NCI-H2171 treated with DMSO at 0.1 percent for 48 hours (cell line): ENCODE measurements at places on chromosomes 1 and 21.
A peak's percentile ranks its signal among the peaks of the same experiment; 100 is the strongest.

- peak; percentile 55 for DNase-seq
Measured at GRCh38 chr21:16842696-16843035, 670.2 kb upstream of the CXADR start.

GRCh38 chr1:173064011-173064410, 13.3 kb upstream of the TNFSF18 start:
- no peak for DNase-seq

DNA sequence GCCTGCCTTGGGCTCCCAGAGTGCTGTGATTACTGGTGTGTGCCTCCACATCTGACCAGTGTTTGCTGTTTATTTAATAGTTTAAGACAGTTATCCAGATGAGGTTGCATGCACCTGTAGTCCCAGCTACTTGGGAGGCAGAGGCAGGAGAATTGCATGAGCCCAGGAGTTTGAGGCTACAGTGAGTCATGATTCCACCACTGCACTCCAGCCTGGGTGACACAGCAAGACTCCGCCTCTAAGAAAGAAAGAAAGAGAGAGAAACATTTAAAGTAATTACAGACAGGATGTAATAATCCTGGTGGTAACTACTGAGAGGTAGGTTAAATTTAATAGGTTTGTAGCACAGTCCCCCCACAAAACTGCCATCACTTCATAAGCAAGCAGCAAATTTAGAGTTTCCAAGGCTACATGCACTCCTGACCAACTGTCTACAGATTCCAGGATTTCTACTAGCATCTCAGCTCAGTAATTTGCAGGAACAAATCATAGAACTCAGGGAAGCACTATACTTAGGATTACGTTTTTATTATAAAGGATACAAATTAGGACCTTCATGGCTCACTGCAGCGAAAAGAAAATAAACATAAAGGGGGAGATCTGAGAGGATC, 89.6 kb downstream of the PKN2 start:
- no peak for DNase-seq

DNA sequence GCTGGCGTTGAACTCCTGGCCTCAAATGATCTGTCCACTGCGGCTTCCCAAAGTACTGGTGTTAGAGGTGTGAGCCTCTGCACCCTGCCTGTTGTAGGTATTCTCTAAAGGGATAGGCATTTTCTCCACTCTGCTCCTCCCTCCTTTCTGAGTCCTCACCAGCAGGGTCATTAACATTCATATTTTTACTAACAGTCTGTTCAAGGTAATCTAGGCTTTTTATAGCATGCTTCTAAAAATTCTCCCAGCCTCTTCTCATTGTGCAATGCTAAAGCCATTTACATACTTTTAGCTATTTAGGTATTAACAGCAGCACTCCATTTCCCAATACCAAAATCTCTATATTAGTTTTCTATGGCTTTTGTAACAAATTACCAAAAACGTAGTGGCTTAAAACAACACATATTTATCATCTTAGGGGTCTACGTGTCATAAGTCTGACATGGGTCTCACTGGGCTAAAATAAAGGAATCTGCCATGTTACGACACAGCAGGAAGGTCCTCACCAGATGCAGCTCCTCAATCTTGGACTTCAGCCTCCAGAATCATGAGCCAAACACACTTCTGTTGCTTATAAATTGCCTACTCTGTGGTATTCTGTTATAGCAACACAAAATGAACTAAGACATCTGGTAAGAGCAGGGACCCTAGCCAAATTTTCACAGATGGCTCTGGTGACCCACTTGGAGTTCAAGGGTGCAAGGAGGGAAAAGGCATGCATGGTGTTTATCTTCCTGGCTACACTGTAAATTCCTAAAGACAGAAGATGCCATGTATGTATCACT, 2.9 kb upstream of the SLC2A7 start:
- no peak for DNase-seq

- DNase-seq = no peak
Measured at GRCh38 chr1:76807543-76808260, 59.6 kb upstream of the ST6GALNAC5 start.

DNA sequence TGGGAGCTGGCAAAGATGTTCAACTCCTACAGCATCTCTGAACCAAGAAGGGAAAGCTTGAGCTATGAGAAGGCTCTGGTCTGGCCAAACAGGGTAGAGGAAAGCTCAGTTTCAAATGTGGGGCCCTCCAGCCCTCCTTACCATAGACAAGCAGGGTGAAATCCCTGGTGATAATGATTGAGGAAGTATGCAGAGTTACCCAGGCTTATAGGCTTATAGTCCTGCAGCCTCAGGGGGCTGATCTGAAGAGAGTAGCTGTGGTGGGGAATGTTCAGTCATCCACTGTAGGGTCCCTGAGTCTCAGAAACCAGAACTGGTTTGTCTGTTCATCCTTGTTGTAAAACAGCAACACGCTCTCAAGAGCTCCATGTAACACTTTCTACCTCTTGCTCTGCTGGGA, 19.8 kb upstream of the LY9 start:
- no peak for DNase-seq

- no peak for DNase-seq
Measured at GRCh38 chr1:210418863-210419650, 90.4 kb downstream of the HHAT start.

GRCh38 chr1:71660411-71660810, 579.6 kb upstream of the ZRANB2 start:
- no peak for DNase-seq

DNA sequence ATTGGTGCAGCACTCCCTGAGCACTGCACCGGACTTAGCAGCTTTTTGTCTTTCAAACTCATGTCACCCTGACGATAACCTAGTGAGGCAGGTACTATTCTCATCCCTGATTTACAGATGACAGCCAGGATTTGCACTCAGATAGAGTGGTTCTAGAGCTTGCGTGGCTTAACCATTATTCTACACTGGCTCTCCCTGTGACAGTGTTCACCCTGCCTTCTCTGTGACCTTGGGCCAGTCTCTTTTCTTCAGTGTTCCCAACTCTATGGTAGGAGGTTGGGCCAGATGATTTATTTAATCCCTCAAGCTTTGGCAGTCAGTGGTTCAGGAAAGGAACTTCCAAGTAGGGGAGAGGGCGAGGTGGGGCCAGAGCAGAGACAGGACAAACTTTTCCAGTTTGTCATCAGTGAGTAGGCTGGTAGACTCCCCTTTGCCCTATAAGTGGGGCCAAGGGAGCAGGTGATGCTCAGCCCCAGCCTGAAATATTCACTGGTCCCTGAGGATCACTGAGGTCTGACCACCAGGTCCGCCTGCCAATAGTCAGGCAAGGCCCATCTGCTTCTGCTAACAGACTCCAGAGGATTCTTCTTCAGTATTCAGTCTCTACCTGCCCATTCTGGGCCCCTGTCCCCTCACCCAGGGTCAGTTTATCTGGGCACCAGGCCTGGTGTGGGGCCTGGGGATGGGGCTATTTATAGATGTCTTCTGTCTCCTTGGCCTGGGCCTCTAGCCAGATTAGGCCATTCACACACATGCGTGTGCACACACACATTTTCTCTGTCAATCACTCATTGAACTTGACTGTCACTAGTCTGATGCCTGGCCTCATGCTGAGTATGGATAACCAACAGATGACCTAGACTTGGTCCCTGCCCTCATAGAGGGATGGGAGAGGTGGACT, 8.8 kb upstream of the FABP3 start:
- DNase-seq = no peak

DNA sequence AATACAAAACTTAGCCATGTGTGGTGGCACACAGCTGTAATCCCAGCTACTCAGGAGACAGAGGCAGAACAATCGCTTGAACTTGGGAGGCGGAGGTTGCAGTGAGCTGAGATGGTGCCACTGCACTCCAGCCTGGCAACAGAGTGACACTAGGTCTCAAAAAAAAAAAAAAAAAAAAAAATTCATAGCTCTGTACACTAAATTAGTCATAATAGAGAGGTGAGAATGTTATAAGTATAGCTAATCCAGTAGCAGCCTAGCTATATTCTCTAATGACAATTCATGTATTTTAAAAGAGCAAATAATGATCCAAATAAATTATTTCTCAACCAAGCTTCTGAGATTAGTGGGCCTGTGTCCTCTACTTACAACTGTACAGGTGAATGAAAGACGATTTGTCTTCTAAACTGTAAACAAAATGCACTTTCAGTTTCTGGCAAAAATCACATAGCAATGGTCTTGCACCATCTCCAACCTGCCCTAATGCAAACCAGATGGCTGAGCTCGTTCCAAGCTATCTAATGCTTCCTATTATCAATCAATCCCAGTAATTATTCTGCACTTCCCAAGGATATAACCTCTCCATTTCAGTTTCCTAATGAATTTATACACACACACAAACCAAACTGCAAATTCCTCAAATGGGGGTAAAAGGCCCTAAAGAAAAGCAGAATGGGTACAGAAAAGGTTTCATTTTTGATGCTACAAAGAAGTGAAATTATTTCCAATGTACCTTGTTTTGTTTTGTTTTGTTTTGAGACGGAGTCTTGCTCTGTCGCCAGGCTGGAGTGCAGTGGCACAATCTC, 56.5 kb downstream of the GATAD2B start:
- DNase-seq = no peak

DNA sequence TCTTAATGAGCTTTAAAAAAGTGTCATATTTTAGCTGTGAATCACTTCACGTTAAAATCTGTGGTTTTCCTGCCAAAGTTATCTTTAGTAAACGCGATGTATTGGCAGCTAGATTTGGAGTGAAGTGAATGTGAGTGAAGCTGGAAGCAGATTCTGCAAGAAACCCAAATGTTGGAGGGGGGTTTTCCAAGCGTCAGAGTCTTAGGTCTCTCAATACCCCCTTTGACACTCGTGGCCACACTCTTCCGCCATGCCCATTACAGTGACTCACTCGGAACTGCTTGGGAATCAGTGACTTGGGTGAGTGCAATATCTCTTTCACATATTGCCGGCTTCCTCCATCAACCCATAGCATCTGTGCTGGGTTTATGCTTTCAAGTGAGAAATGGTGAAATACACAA, 17.5 kb downstream of the B3GALT5 start:
- no peak for DNase-seq

GRCh38 chr1:76583875-76584477, 283.3 kb upstream of the ST6GALNAC5 start:
- DNase-seq = no peak

DNA sequence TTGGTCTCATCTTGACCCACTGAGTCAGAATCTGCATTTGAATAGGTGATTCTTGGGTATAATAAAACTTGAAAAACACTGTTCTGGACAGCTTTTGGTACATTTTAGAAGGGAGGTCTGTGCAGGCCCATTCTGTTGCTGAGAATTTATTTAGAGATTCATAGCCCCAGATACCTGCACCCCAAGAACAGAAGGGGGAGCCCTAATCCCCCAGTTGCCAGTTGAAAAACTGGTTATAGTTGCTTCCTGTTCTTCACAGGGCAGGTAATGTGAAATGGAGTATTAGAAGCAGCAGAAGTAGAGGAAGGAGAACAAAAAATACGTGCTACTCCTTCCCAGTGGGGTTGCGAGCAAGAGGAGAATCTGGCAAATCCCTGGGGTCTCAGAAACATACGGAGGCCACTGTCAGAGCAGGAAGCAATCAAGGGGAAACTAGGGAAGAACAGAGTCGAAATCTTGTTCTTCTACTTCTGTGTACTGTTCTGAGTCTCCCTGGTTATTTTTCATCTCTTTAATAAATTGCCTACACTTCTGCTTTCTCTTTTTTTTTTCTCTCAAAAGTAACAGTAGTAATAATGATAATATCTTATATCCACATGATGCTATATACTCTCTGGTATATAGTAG, 4.6 kb upstream of the CLCA2 start:
- peak; percentile 48 for DNase-seq

DNA sequence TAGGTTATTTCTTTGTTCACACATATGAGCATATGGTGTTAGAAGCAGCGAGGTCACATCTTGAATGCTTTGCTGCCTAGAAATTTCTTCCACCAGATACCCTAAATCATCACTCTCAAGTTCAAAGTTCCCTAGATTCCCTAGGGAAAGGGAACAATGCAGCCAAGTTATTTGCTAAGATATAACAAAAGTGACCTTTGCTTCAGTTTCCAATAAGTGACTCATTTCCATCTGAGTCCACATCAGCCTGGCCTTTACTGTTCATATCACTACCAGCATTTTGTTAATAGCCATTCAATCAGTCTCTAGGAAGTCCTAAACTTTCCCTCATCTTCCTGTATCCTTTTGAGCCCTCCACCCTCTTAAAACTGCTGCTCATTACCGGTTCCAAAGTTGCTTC, 1502.5 kb downstream of the KCNT2 start:
- DNase-seq = no peak

GRCh38 chr1:19768353-19769210, 31.1 kb downstream of the TMCO4 start:
- DNase-seq = no peak

DNA sequence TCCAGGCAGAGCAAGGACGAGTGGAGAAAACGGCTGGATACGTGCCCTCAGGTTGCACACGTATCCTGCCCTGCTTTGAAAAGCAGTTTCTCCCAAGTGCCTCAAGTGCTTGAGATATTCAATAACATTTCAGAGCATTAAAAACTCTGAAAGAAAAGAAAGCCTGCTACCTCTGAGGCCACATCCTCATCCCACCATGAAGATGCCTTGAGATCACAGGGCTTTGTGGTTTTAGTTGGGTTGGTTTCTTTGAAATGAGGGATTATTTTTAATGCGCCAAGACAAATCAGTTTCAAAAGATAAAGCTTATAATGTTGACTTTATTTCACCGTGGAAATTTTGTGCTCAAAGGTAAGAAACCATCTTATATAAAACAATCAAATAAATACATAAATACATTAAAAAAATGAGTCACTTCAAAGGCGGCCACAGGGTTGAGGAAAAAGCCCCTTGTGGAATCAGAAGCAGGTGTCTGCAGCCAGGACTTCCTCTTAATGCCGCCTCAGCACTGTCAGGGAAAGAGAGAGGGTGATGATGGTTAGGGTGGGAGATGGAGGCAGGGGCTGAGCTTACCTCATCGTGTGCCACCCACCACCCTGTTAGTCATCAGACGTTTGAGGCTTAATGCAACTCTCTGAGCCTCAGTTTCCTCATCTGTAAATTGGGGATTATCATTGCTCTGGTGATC, 1.4 kb downstream of the NPPB start:
- peak; percentile 22 for DNase-seq
